ENCODE measurements at places on chromosomes 11 and 22.

DNA sequence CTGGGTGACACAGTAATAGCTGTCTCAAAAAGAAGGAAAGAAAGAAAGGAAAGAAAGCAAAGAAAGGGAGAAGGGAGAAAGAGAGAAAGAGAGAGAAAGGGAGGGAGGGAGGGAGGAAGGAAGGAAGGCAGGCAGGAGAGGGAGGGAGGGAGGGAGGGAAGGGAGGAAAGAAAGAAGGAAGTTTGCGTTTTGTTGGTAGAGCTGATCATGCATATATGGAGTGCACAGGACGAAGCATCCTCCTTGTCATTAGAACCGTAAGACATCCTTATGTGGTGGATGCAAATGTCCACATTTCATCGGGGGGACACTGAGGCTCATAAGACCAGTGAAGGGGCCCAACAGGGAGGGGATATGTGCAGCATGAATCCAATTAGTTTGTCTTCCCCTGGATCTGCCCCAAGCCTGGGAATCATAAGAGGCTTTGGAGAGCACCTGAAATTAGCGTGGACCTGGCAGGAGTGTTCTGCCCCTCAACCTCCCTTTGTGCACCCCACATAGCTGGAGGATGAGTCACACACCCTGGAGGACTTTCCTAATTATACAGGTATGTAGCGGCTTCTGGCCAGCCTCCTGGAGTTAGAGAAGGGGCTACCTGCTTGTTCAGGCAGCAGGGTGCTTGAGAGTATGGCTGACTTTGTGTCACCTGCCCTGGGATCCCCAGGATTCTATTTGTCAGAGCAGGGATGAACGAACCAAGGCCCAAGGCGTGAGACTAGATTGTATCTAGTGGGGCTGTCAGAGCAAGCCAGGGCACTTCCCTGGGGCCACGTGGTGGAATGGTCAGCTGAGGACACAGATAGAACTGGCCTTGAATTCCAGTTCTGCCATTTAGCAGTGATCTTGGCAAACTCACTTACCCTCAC lies 119.7 kb upstream of the CD82 start:
- no peak for DNase-seq

- DNase-seq: no peak
Observed at GRCh38 chr22:45088576-45088975, 75.1 kb upstream of the NUP50 start.

GRCh38 chr11:2153581-2154194 lies 7.3 kb downstream of the INS start:
- no peak for DNase-seq

DNA sequence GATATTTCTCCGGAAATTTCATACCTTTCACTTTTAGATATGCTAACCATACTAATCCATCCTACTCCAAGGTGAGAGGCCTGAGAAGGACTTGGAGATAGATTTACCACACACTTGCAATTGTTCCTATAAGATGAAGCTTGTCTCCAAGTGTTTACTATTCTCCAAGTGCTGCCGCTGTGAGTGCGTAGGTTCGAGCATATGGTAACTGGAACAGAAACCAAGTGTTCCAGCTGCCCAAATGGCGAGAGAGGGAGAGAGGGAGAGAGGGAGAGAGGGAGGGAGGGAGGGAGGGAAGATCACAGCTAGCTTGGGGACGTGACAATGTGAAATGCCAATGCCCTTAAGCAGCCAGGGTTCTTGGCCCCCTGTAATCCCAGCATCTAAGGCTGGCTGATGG lies 21.5 kb downstream of the ASCC2 start:
- no peak for DNase-seq

- DNase-seq: no peak
Observed at GRCh38 chr11:94675813-94676212, 92.3 kb upstream of the AMOTL1 start.

DNA sequence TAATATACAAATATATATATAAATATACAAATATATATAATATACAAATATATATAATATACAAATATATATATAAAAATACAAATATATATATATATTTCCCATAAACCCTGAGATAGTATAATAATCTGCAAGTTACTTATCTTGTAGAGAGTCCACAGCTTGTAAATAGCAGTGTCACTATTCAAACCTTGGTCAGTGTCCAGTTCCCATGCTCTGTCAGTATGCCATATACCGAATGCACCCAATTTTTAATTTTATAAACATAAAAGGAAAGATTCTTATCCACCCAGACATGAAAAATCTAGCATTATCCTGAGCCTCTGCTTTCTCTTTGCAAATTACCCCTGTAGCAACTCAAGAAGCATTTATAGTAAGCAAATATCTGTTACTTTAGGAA lies 21.6 kb upstream of the CTSC start:
- no peak for DNase-seq

DNA sequence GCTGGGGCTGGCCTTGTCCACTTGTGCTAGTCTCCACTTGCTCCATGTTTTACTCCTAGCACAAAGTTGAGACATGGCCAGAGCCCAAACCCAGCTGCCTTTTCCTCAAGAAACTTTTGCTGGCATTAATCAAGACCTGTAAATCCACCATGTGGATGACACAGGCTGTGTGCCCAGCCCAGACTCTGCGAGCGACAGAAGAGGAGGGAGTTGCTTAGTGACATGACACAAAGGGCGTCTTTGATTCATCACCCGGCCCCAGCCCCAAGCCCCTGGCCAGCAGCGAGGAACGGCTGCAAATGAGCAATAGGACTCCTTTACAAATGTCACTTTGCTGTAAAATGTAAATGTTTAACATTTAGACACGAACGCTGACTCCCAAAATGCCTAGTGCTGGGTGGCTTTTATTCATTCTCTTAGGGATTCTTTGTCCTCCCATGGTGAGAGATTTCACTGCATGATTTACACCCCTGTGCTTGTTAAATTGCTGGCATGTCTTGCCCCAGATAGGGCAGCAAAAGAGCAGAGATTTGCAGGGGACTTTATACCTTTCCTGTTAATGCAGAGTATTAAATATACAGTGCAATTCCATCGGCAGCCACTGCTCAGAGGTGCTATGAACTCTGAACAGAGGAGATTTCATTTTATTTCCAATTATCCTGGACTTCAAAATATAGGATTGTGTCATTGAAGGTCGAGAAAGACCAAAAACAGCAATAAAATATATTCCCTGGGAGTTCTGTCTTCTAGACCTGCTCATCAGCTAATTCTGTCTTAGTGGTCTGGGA lies 263.6 kb upstream of the NCAM1 start:
- peak; percentile 62 for DNase-seq

DNA sequence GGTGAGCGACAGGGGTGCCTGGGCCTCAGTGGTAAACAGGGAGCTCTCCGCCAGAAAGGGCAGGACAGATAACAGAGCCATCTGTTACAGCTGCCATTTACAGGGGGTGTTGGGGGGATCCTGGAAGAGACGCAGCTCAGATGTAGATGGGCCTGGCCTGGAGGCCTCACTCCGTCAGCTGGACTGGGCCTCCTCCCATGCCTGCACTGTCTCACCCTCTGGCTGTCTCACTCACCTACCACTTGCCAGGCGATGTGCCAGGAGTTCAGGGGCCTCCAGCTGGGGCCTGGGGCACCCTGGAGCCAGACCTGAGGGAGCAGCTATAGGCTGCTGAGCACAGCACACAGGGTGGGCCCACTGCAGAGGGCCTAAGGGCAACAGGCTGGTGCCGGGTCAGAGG lies 16.3 kb upstream of the SUSD2 start:
- DNase-seq: no peak

DNA sequence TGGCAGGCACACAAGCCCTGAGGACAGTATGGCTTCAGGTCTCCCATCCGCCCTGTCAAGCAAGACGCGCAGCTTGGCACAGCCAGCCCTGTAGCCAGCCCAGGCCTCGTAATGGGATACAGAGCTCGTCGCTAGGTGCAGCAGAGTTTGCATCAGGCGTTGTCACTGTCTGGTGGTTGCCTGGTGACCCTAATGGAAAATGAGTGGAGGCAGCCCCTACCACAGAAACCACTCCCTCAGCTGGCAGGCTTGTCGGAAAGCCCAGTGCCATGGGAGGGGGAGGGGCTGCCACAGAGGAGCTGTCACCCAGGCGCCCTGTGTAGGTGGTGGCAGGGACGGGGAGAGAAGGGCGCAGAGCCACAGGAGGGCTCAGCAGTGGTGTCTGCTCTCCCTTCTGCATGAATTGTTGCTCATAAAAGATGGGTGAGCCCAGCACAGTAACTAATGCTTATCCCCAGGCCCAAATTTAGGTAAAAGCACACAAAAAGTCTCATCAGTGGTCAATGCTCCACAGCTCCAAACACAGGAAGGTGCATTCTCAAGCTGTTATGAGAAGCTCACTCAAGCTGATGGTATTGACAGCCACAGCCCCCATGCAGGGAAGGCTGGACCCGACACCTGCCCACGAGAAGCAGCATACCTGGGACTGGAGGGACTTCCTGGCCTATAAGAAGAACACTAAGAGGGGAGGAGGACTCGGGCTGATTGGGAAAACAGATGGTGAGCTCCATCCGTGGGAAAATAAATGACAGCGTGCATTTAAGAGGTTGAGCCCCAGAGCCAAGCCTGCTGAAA lies 164.6 kb downstream of the ETS1 start:
- DNase-seq: peak; percentile 83

DNA sequence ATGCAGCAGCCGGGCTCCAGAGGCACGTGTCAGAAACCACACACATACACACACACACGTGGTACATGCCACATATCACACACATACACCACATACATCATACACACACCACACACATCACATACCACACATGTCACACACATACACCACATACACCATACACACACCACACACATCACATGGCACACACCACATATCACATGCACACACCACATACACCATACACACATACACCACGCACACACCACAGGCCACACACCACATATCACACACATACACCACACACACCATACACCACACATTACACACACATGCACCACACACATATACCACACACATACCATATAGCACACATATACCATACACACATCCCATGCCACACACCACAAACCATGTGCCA lies 97.5 kb upstream of the PRR5 start:
- no peak for DNase-seq

DNA sequence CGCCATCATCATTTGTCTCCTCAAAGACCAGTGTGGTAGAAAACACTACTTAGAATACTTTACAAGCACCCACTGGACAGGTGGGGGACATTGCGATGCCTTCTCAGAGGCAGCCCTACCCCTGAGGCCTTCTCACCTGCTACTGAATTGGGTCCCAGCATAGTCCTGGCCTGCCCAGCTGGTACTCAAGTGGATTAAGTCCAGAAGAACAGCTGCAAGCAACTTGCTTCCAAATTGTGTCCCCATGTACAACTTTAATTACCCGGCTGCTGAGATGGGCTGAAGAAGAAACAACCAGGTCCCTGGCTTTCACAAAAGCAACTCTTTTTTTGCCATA lies 12.3 kb downstream of the ABTB2 start:
- DNase-seq: peak; percentile 65

DNA sequence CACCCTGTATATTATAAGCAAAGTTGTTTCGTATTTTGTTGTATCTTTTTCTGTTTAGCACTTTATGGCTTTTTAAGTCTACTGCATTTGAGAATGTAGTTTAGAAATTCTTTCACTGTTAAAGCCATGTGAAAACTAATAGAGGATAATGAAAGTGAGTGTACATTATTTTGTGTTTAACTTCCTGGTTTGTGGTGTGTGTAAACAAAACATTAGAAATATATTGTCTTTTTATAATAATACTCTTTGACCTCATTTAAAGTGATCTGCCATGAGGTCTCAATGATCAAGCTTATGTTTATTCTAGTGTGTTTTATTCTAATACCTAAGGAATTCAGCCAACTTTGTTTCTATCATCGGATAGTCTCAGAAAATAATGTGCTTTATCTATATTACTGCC lies 27.4 kb upstream of the TMEM45B start:
- no peak for DNase-seq

DNA sequence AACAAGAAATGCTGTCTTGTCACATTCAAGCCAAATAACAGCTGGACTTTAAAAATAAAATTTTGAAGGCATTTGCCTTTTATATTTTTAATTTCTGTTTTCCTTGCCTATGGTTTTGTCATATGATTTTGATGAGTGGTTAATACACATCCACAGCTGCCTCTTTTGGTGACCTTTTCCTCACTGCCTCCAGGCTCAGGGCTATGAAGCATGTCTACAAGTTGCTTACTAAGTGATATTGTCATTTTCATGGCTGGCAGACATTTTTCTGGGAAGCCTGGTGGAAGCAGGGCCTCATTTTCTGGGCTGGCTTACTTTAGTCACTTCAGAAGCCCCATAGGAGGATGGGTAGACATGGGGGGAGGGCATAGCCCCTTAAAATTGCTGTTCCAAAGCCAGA lies 344.9 kb downstream of the SOX6 start:
- no peak for DNase-seq

- DNase-seq: no peak
Observed at GRCh38 chr11:72546866-72547265, 112.5 kb upstream of the CLPB start.

DNA sequence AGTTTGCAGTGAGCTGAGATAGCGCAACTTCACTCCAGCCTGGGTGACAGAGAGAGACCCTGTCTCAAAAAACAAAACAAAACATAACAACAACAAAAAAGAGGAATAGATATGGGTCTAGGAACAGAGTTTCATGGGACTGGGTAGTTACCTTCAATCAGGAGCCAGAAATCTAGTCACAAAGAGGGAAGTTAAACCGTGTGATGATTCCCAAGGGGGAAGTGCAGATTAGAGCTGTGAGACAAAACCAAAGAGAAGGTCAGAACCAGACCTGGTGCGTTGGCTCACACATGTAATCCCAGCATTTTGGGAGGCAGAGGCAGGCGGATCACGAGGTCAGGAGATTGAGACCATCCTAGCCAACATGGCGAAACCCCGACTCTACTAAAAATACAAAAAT lies 42.1 kb upstream of the LARGE1 start:
- no peak for DNase-seq

- no peak for DNase-seq
Observed at GRCh38 chr11:5117588-5117987, 20.6 kb downstream of the OR52A5 start.

DNA sequence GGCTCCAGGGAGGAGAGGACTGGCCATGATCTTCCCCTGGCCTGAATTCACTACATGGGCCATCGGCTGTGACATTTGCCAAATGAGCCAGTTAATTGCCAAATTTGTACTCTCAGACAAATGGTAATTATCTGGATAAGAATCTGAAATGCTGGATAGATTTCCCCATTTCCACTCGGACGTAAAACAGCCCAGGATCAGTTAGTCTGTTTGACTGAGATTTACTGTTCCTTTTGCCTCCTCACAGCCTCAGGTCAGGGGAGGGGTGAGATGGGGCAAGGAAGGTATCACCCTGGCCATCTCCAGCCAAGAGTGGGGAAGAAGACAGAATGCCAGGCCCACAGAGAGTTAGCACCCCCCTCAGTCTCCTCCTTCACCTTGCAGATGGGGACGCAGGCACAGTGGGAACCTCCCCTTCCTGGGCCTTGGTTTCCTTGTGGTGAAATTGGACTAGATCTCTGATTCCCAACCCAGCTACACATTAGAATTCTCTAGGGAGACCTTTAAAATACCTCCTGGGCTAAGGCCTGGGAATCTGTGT lies 5.2 kb downstream of the TRIM29 start:
- DNase-seq: peak; percentile 8

All from femur (tissue), 1 donor.